ENCODE measurements at places on chromosomes 3 and 15.

DNA sequence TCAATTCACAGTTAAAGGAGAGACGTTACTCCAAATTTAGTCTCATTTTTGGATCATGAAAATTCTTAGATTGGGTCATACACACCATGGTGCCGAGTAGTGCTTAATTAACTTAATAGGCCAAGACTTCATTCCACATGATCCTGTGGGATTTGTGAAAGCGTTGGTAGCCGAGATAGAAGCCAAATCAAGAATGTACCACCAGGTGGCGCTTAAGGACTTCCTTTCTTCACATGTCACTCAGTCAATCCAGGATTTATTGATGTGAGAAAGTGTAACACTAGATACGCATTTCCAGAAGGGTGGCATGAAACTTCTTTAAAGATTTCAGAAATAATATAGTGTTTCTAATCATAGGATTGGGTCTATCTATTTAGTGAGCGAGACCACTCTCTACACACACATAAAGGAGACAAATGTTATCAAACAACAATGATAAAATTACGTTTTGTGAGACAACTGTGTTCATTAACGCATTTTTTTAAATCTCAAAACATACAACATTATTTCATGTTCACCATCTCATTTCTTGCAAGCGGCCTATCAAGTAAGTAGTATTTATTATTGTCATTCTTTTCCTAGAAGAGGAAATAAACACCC lies 436.1 kb downstream of the CHL1 start:
- DNase-seq = peak; percentile 2

- DNase-seq = no peak
Observed at GRCh38 chr3:105399611-105400010, 32.9 kb downstream of the ALCAM start.

GRCh38 chr15:32636908-32637567 lies 4.5 kb upstream of the SCG5 start:
- DNase-seq = no peak

DNA sequence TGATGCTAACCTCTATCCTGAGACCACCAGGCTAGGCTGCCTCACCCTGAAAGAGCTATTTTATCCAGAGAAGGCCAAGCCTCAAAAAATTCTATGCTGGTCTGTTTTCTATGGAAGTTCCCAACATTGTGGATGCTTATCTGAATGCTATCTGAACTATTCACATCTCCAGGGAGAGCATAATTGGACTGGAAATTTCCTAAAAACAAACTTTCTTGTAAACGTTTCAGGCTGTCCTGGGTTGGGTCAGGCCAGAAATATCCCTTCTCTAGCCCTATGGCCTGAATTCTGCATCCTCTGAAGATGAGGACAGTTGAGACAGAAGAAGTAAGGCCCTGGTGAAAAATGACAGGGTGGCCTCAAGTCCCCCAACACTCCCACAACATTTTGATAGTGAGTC lies 706.4 kb upstream of the NR2F2 start:
- no peak for DNase-seq

- no peak for DNase-seq
Observed at GRCh38 chr15:42133886-42134502, 22.4 kb downstream of the PLA2G4F start.

GRCh38 chr3:141408596-141408995 lies 40.3 kb downstream of the ZBTB38 start:
- no peak for DNase-seq

DNA sequence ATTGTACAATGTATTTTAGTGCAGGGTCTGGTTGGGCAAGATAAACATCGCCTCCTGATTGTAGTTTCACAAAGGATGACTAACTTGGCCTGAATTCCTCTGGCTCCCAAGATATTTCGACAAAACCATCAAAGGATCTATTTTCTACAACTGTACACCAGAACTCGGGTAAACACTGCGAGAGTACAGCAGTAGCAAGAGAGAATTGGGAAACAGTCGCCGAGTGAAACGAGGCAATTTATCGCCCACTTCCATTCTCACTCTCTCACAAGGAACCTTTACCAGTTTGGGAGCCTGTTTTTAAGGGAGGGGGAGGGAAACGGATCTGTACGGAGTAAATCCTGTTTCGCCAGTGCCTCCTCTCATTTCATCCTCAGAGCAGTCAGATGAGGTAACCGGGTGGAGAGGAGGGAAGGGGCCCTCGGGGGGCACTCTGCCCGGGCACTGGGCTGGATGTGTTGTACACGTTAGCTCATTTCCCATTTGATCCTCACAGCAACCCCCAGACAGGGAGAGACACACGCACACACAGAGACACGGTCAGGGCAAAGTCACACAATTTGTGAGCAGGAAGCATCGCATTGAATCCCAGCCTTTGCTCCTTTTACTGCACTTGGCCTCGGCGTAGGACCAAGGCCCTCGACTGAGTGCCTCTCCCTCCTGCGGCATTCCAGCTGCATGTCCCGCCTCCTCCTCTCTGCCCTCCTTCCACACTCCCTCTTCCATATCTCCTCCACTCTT lies 120.1 kb downstream of the LIPC start:
- no peak for DNase-seq

GRCh38 chr3:177917234-177917861 lies 618.9 kb upstream of the KCNMB2 start:
- no peak for DNase-seq

DNA sequence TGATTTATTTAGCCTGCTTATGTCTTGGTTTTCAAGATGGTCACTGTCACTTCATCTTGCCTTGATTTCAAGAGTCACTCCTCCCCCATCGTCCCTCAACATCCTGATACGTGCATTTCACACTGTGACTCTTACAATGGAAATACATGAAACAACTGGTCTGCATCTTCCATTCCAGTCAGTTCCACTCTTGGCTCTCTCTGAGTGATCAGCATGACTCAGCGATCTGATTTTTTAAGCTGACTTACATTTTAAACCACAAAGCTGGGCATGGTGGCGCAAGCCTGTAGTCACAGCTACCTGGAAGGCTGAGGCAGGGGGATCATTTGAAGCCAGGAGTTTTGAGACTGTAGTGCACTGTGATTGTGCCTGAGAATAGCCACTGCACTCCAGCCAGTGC lies 271.2 kb upstream of the ROPN1 start:
- no peak for DNase-seq

DNA sequence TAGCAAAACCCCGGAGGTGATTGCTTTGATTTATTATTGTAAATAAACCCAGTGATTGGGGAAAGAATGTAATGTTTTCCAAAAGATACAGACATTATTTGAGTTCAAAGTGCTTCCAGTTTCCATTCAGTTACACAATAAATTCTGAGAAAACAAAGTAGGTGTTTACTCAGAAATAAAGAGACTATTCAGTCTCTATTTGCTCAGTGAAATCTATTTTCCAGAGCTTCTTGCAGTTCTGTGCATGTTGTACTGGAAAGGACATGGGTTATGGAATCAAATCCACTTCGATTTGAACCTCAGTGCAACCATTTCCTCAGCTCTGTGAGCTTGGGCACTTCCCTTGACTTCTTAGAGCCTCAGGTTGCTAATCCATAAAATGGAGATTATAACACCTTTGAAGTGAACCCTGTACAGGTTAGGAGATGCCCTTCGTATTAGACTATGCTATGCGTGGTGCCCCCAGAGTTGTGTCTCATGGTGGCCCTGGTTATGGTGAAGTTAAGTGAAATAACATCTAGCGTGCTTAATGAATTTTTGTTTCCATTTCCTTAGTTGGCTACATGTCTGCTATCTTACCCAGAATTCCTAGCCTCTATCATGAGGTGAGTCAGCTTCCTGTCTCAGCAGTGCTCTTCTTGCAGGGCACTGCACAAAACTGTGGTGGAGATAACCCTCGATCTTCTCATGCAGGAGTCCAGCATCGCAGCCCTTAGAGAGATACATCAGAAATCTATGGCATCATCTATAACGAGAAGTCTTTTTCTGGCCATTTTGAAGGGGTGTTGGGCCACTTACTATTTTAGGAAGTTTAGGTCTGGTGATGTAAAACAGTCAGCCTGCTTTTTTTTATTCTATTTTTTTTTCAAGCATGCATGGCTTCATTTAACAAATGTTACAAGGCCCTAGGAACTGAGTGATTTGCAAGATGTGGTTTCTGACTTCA lies 97.7 kb downstream of the RPL39L start:
- peak; percentile 66 for DNase-seq

DNA sequence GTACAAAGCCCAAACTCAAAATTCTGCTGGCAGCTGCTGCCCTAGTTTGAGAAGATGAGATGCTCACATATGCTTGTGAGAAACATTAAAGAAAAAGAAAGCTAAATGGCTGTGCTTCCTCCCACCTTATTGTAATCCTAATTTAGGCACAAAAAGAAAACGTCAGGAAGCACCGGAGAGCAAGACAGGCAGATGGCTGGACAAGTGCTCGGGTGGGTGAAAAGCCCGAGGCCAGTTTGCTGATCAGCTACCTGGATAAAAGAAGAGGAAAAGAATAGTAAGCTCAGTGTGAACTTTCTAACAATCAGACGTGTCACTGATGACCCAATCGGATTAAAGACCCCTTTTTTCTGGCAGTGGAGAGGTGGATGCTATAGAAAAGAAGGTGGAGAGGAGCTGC lies 368.0 kb upstream of the ATP10A start:
- DNase-seq = no peak

- DNase-seq = no peak
Observed at GRCh38 chr3:194810076-194810475, 124.4 kb downstream of the FAM43A start.

GRCh38 chr3:194185221-194185620 lies 49.3 kb downstream of the HES1 start:
- DNase-seq = no peak

- no peak for DNase-seq
Observed at GRCh38 chr3:153043729-153044328, 118.2 kb upstream of the RAP2B start.

DNA sequence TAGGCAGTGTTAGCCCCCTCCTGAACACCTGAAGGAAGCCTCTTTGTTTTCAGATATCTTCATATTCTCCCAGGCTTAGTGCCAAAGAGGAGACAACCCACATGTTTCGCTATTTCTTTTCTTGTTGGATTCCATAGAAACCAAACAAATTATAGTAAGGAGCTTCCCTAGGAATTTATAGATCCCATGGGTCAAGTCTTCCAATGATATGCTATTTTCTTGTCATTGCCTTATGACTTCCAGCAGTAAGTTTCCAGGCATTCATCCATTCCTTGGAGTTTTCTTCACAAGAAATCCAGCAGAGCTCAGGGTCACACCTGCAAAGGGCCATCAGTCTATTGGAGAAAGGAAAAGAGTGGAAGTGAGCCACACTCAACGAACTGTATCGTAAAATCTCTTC lies 9.9 kb upstream of the KCNMB2 start:
- no peak for DNase-seq

DNA sequence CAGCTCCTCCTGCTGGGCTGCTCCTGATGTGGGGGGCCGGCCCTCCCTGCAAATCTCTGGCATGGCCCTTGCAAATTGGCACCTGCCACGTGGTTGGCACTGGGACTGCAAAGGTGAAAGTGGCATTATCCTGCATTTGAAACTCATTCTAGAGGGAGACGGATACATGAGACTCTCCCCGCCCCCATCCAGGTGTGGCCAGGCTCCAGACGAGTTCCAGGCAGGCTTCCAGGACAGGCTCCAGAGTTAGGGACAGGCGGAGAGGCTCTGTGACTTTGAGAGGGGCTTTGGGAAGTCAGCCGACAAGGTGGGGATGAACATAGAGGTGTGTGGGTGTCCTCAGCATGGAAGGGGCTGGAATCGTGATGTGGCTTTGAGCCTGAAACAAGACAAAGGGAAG lies 178.5 kb downstream of the APBA2 start:
- DNase-seq = no peak

- no peak for DNase-seq
Observed at GRCh38 chr3:10504171-10505049, 976 bp downstream of the ATP2B2 start.

DNA sequence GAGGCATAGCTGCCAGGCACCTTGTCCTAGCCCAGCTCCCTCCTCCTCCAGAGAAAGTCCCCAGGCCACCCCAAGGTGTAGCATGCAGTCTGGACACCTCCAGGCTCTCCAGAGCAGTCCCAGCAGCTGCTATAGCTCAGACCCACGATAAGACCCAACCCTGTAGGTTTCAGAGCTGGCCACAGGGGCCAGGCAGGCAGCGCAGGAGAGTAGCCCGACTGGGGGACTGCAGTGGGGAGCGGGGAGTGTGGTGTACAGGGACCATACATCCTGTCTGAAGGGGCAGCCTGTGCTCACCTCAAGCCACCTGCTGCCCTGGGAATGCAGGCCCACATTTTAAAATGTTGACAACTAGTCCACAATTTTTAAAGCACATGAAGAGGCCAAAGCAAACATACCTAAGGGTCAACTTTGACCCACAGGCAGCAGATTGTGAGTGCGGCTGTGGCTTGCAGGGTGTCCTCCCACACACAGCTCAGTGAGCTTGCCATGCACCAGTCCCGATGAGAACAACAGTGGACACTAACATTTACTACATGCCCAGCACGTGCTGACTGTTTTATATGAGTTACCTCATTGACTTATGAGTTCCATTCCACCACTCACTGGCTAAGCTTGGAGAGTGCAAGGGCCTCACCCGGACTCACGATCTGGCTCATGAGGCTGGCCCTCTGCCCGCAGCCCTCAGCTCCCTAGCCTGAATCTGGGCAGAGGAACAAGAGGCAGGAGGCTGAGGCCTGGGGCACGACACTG lies 81.4 kb downstream of the DNAJB8 start:
- DNase-seq = no peak

GRCh38 chr3:77190374-77190773 lies 150.5 kb downstream of the ROBO2 start:
- DNase-seq = no peak

- no peak for DNase-seq
Observed at GRCh38 chr3:25854635-25855034, 64.7 kb downstream of the OXSM start.

GRCh38 chr3:170323331-170323730 lies 34.2 kb upstream of the SKIL start:
- DNase-seq = no peak

- no peak for DNase-seq
Observed at GRCh38 chr15:50083424-50084025, 35.5 kb downstream of the ATP8B4 start.

GRCh38 chr3:191340351-191340750 lies 10.0 kb upstream of the UTS2B start:
- DNase-seq = no peak

DNA sequence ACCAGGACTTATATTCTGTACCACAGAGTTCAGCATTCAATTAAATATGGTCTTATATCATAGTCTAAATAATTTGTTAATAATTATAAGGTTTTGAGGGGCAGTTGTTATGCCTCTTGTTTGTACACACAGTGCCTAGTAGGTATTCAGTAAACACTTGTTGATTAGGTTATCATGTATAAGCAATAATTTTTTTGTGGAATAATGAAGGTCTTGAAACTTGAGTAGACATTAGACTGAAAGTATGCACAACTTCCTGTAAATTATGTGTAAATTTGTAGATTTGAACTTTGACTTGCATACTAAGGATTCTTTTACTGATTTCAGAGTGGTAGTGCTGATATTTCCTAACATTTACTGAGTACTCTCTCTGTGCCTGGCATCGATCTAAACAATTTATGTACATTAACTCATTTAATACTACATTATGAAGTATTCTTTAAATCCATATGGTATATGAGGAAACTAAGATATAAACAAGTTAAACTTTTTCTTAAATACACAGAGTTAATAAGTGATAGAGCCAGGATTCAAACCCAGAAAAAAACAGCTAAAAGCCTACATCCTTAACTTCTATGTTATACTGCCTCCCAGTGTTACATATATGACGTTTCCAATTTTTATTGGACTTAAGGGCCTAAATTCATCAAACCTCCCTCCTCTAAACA lies 65.1 kb downstream of the GLCE start:
- no peak for DNase-seq

- no peak for DNase-seq
Observed at GRCh38 chr15:101483462-101483861, 6.0 kb downstream of the PCSK6 start.
